ENCODE measurements at places on chromosomes 12 and 14. TPM values are rescaled to one million over a fixed set of nuclear protein-coding genes. Genes with fewer than 3 reads are reported as not detected.

PLA2G1B gene
- total RNA-seq, result not detected

TTC5 gene
- total RNA-seq, result 30.5 TPM

GPRC5D gene
- total RNA-seq, result 0.25 TPM

PMEL gene
- 1.2 TPM for total RNA-seq

LYZ gene
- total RNA-seq, result 0.19 TPM

PTCSC3 gene
- not detected for total RNA-seq

TROAP gene
- total RNA-seq, result 10.6 TPM

PRKD1 gene
- total RNA-seq, result 18.0 TPM

KRT77 gene
- total RNA-seq, result not detected

MFAP5 gene
- total RNA-seq, result 2.8 TPM

WNT1 gene
- total RNA-seq, result not detected

HOTAIR gene
- total RNA-seq, result not detected

ZNF705A gene
- not detected for total RNA-seq

ITGA7 gene
- total RNA-seq, result 51.5 TPM

ZC2HC1C gene
- total RNA-seq, result 0.99 TPM

PDE3A gene
- total RNA-seq, result 102 TPM

HELB gene
- 3.2 TPM for total RNA-seq

KLHL33 gene
- 0.13 TPM for total RNA-seq

FAM181A gene
- total RNA-seq, result not detected

CCDC85C gene
- 2.6 TPM for total RNA-seq

PDZRN4 gene
- under 0.01 TPM for total RNA-seq

SLC6A15 gene
- 0.13 TPM for total RNA-seq

KRT85 gene
- total RNA-seq, result not detected

KRT6C gene
- total RNA-seq, result not detected

P2RX7 gene
- 2.2 TPM for total RNA-seq

AMDHD1 gene
- total RNA-seq, result 0.06 TPM

ZBTB42 gene
- total RNA-seq, result 2.9 TPM

SLC5A8 gene
- not detected for total RNA-seq

LGR5 gene
- 0.79 TPM for total RNA-seq

FBXO33 gene
- total RNA-seq, result 28.3 TPM

Measured in aortic smooth muscle cell (primary cell).